Spinal cord (tissue), 10 donors: ENCODE measurements at places on chromosomes 12 and 14. TPM values are rescaled to one million over a fixed set of nuclear protein-coding genes. Genes with fewer than 3 reads are reported as not detected.

Gene RBP5
- total RNA-seq: 0.20 TPM

DNA sequence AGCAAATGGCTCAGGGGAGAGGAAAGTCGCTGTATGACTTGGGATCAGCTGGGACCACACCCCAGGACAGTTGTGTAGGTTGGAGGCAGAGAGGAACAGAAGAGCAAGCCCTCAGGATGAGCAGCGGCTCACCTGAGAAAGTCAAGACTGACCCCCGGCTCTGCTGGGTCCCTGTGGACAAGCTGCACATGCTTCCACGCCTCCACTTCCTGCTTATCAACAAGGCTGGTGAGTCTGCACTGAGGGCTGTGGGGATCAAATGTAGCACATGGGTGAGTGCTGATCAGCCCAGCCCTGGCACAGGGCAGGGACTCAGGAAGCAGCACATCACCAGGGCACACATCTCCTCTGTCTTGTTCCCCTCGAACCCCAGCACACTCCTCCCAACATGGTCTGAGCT is 92.1 kb downstream of the CHGA start:
- no peak overlapping the region for H3K4me3 ChIP-seq
- H3K27ac ChIP-seq: no peak overlapping the region
- no peak for DNase-seq
- H3K4me1 ChIP-seq: peaks cover 99% of the 10 kb centered on the region
- peaks cover 32% of the 10 kb centered on the region for H3K36me3 ChIP-seq
- H3K27me3 ChIP-seq: no peaks in the 10 kb centered on the region

DNA sequence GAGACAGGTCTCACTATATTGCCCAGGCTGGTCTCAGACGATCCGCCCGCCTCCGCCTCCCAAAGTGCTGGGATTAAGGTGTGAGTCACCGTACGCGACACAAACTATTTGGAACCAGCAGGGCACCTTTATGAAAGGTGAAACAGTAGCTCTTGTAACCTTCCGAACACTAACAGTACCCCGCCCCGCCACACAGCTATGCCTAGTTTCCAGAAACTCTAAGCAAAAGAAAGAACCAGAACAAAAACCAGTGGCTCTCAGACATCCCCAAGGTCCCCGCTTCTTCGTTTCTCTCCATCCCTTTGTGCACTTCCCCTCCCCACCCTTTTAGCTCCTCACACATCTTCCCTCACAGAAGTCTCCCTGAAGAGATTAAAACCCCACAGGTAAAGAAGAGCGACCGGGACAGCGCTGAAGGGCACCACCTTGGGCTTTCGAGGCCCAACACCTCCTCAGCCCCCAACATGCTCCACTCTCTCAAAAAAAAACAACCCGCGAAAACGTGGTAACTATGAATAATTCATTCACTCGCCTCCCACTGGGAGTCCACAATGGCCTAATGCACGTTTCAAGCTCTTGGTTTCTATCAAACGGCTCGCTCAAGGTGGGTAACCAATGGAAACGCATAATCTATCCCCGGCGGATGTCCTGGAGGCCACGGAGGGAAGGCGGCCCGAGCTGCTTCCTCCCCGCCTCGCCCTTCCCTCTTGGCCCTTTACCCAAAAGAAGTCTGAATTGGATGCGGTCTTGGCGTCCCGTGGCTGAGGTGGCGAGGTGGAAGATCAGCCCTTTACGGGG is 877 bp downstream of the BAG5 start:
- H3K4me3 ChIP-seq: peak overlapping the region; percentile 92
- H3K27ac ChIP-seq: peak overlapping the region; percentile 84
- H3K36me3 ChIP-seq: peaks cover 11% of the 10 kb centered on the region
- no peaks in the 10 kb centered on the region for H3K27me3 ChIP-seq
- H3K4me1 ChIP-seq: peaks cover 32% of the 10 kb centered on the region
- peak; percentile 53 for DNase-seq

GRCh38 chr12:107543416-107543815 is 142.2 kb upstream of the PWP1 start:
- no peaks in the 10 kb centered on the region for H3K36me3 ChIP-seq
- H3K27ac ChIP-seq: no peak overlapping the region
- no peak overlapping the region for H3K4me3 ChIP-seq
- no peaks in the 10 kb centered on the region for H3K4me1 ChIP-seq
- H3K27me3 ChIP-seq: no peaks in the 10 kb centered on the region
- no peak for DNase-seq

- H3K27ac ChIP-seq: no peak overlapping the region
- H3K4me1 ChIP-seq: no peaks in the 10 kb centered on the region
- no peaks in the 10 kb centered on the region for H3K27me3 ChIP-seq
- H3K36me3 ChIP-seq: no peaks in the 10 kb centered on the region
- DNase-seq: no peak
These were observed 58.0 kb upstream of the KRAS start for GRCh38 chr12:25308756-25309155.

Gene NRL
- total RNA-seq: 2.4 TPM

Gene B4GALNT1
- total RNA-seq: 11.7 TPM
